ENCODE measurements at places on chromosomes 4 and X.

- DNase-seq = no peak
Measured at GRCh38 chr4:84167093-84167492, 332.0 kb downstream of the NKX6-1 start.

GRCh38 chr4:138021139-138021830 is 220.9 kb downstream of the SLC7A11 start:
- no peak for DNase-seq

DNA sequence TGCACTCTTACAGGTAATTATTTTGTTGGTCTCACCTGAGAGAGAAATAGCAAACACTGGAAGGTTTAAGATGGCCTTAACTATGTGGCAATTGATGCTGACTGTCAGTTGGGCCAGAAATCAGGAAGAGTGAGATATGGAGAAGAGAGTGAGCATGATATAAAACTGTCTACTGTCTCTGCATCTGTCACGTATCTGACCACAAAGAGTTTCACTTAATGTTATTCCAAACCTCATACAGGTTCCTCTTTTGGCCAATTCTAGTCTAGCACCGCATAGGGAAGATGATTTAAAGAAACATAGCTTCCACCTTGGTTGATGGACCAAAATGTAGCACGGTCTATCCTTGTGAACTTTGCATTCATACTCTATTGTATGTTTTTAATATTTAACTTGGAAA is 381.0 kb upstream of the BOD1L1 start:
- DNase-seq = no peak

DNA sequence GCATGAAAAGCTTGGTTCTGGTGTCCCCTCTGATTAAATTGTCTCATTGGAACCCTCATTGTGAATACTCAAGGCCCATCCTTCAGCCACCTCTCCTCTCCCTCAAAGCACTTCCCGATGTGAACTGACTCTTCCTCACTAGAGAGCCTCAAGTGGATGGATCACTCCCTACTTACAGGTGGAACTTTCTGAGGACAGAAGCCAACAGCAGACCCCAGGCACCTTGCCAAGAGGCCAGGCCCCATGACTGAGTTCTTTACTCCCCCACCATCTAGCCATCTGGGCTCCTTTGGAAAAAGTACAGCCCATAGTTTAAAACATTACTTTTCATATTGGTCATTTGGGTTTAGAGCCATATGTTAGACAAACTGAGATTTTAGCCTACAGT is 224.1 kb downstream of the SHROOM3 start:
- DNase-seq = no peak

- DNase-seq = no peak
Measured at GRCh38 chrX:75084757-75085156, 71.3 kb downstream of the ABCB7 start.

GRCh38 chrX:38055170-38055847 is 49.0 kb downstream of the SYTL5 start:
- DNase-seq = no peak

Measured in colonic mucosa (tissue), 4 donors.